Activated CD8-positive, alpha-beta memory T cell treated with anti-CD3 and anti-CD28 coated beads for 48 hours (primary cell): ENCODE measurements at places on chromosomes 3 and 15.

- no peak for DNase-seq
Measured at GRCh38 chr3:72661115-72661457, 187.2 kb downstream of the SHQ1 start.

DNA sequence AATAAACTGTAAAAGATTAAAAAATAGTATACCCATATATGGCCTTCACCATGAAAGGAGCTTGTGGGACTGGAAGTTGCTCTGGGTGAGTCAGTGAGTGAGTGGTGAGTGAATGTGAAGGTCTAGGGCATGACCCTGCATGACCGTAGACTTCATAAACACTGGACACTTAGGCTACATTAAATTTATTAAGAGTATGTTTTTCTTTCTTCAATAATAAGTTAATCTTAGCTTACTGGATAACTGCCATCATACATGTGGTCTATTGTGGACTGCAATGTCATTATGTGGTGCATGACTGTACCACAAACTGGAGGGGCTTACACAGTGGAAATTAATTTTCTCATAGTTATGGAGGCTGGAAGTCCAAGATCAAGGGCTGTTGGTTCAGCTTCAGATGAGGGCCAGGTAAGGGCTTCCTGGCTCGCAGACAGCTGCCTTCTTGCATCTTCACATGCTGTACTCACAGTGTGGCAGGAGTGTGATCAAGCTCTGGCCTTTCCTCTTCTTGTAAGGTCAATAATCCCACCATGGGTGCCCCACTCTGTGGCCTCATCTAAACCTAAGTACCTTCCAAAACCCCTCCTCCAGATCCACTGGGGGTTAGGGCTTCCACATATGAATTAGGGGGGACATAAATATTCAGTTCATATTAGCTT lies 40.8 kb upstream of the PRR23E start:
- no peak for DNase-seq

- DNase-seq = no peak
Measured at GRCh38 chr3:48238531-48239085, 2.3 kb upstream of the ZNF589 start.

DNA sequence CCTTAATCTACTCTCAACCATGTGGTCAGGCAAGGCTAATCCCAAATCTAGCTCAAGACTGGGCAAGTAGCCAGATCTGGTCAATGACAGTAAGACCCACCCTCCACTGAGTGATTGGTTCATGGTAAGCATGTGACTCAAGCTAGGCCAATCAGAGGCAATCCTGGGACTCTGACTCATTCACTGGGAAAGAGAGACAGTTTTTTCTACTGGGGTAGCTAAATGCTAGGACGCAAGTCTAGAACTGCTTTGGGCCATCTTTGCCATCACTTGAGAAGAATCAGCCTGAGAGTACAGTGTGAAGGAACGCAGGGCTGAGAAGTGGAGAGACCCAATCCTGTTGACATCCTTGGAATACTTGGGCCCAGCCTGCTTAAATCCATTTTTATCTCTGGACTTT lies 9.4 kb upstream of the RAD18 start:
- no peak for DNase-seq

GRCh38 chr15:63050731-63051155 lies 8.2 kb downstream of the TPM1 start:
- no peak for DNase-seq

DNA sequence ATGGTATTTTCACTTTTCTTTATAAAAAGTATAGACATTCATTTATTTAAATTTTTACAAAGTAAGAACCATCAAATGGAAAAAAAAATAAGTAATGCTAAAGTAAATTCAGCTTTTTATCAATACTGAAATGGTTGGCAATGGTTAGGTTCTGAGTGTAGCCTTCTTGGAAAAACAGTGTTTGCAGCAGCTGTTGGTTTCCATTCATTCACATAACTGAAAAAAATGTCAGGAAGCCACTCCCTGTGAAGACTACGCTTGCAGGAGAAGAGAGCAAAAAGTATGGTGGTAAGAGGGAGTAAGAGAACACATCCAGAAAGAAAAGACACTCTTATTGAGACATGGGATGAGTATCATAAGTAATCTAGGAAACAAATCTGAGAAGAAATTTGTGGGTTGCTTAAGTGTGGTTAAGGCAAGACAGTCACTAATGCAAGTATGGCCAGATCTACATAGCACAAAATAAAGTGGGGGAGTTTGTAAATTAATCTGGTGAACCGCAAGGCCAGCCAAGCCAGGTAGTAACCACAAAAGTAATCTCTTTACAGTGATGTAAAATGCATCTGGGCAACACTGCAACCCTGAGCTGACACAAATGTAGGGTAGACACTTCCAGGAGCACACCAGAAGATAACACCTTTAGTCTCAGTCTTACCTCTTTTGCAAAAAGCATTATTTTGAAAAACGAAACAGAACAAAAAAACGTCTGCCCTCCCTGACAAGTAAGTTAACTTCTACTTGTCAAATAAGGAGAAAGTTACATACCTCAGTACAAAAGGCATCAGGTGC lies 133.7 kb downstream of the IGSF11 start:
- no peak for DNase-seq

- DNase-seq = no peak
Measured at GRCh38 chr15:64622410-64623260, 152.8 kb downstream of the RBPMS2 start.

- no peak for DNase-seq
Measured at GRCh38 chr15:33200903-33201302, 6.4 kb upstream of the FMN1 start.

GRCh38 chr15:64426845-64427465 lies 33.4 kb upstream of the ZNF609 start:
- DNase-seq = no peak

DNA sequence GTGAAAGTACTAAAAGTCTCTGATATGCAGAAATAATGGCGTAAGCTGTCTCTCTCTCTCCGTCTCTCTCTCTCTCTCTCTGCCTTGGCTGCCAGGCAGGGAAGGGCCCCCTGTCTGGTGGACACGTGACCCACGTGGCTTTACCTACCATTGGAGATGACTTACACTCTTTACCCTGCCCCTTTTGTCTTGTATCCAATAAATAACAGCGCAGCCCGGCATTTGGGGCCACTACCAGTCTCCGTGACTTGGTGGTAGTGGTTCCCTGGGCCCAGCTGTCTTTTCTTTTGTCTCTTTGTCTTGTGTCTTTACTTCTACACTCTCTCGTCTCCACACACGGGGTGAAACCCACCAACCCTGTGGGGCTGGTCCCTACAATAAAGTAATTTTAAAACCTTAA lies 12.2 kb upstream of the TMEM40 start:
- no peak for DNase-seq

GRCh38 chr15:85099195-85099803 lies 117.6 kb downstream of the PDE8A start:
- DNase-seq = no peak

DNA sequence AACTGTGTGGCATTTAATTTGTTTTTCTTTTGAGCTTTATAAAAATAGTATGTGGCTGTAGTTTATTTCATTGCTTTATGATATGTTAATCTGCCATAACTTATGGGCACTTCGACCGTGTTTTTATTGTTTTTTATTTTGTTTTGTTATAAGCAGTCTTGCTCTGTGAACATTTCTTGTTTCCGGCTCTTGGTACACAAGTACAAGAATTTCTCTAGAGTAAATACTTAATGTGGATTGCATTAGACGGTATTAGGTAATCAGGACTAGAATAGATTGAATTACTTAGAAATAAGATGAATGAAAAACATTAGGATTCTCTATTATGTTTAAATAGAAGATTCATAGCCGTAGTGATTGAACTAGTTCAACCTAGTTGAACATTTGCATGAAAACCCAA lies 2.1 kb downstream of the ZFAND6 start:
- DNase-seq = no peak

GRCh38 chr3:167814441-167814951 lies 79.0 kb downstream of the SERPINI1 start:
- DNase-seq = no peak

- no peak for DNase-seq
Measured at GRCh38 chr3:15638891-15639262, 37.3 kb downstream of the BTD start.

- no peak for DNase-seq
Measured at GRCh38 chr3:52982839-52983238, 63.0 kb downstream of the SFMBT1 start.
